A549 (cell line): ENCODE measurements at places on chromosomes 6 and 20. TPM values are rescaled to one million over a fixed set of nuclear protein-coding genes. Genes with fewer than 3 reads are reported as not detected.

DNA sequence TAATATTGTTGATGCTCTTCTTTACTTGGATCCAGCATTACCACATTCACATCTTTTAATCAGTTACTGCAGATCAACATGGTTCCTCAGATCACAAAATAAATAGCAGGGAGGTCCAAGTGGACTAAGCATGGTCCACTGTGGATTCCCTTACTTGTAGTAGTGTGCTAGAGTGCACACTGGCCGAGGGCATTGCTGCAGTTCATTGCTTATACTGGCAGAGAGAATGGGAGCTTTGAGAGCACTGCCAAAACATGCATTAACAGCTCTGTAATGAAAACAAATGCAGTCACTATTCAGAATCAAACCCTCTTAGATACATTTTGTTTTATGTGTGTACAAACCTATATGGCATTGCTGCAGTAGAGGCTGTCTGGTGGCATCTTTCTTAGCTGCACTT, 471.5 kb downstream of the CD109 start:
- DNase-seq: no peak

DNA sequence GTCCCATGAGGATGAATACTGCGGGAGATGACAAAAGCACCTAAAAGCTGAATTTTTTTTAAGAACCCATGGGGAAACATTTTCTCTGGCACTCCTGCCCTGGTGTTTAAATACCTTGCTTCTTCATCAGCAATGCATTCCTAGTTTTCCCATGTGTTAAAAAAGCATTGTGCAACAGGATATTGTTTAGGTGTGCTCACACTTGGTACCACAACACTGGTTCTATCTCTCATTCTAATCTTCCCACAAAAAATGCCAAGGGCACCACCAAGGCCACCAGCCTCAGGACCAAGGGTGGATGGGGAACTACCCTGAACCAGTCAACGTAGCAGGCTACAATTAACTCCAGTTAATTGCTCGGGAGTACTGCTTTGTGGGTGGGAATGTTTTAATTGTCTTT, 50.9 kb downstream of the ALDH5A1 start:
- no peak for DNase-seq

The ELOVL2 gene
- polyA plus RNA-seq: 10.6 to 12.4 TPM (median 11.4 TPM) in 3 replicates

GRCh38 chr6:43070028-43070632, 6.0 kb upstream of the PTK7 start:
- peak; percentile 59 for DNase-seq

DNA sequence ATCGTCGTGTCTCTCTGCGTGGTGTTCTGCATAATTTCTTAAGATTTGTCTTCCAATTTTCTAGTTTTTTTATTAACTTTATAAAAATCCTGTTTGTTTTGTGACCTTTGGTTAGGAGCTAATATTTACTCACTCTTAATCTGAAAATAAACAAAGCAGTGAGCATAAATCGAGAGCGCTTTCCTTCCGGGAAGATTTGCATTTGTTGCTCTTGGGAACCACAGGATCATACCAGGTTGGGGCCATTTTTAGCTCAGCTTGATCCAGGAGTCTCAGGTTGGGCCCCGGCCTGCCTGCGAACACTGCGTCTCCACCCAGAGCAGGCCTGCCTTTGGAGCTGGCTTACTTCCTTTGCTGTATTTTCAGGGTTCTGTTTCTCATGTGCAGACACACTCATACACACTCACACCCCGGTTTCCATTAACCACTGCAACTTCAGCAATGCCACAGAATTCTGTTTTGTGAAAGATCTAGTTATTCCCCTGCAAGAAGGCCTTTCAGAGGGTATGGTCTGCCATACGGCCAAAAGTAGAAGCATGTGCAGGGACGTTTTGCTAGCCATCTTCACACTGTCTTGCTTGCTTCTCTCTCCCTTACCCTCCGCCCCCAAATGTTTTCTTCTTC, 17.3 kb downstream of the BPHL start:
- no peak for DNase-seq

The BANF2 gene
- polyA plus RNA-seq: not detected in 3 replicates

DNA sequence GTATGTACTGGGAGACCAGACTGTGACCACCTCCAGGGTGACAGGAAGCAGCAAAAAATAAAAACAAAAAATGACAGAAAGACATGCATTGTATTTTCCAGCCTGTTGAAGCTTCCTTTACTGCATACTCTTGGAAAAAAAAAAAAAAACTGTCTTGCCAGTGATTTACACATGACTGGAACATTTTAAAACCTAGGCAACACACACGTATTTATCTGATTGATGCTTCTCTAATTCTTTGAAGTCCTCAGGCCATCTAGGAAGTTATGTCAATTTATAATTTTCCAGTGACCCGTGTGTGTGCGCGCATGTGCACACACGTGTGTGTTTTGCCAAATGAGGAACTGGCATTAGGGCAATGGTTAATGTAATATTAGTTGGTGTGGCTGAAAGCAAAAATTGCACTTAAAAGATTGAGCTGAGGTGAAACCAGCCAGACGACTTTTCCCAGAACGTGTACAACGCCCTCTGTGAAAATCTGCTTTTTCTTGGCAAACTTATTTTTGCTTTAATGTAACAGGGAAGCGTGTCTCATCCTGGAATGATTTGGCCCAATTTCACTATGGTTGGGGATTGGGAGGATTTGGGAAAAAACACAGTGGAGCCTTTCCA, 315.2 kb downstream of the TFAP2A start:
- DNase-seq: no peak

DNA sequence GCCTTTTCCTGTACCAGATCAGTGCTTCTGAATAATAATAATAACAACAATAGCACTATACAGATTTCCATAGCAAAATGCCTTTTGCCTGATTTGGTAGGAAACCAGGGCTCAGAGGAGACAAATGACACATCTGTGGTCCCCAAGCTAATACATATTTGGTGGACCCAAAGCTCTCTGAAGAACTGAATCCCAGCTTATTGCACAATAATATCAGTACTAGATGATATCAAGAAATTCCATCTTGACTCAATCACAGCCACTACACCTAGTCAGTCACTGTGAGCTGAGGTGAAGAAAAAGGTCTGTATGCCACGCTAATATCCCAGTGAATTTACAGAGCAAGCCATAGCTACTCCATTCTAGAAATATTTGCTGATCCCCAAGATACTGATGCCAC, 270.6 kb upstream of the RIN2 start:
- no peak for DNase-seq

DNA sequence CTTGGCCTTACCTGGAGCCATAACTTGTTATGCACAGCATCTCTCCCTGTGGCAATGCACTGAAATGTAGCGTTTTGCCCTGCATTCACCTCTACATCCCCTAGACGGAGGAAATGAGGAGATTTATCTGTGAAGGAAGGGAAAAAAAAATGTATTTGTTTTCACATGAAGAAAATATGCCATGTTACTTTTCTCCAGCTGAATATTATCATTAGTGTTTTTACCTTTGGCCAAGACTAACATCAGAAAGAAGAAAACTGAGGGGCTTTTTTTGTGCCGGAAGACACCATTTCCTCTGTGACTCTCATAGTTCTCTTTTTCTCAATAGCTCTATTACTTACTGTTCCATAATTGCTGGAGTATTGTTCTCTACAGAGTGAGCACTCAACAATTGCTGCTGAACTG, 280.4 kb downstream of the PTPRK start:
- DNase-seq: no peak

The FAM217A gene
- not detected in 3 replicates for polyA plus RNA-seq

GRCh38 chr6:69422475-69422874, 374.3 kb downstream of the LMBRD1 start:
- no peak for DNase-seq

- DNase-seq: no peak
Measured at GRCh38 chr20:21607971-21608725, 94.3 kb upstream of the NKX2-2 start.

DNA sequence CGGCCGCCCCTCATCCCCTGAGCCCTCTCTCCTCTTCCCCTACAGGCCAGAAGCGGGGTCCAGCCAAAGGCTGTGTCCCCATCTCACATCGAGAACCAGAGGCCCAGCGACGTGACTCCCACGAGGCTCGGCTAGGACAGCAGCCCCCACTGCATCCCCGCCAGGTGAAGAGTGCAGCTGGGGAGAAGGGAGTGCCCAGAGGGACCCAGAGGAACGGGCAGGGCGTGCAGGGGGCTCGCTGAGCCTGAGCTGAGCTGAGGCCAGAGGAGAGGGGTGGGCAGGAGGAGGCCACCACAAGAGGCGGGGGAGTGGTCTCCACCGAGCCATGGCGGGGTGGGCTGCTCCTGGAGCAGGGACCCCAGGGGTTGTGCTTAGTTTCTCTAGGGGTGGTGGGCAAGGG, 32.6 kb downstream of the KCNQ2 start:
- DNase-seq: no peak

The SOX18 gene
- 0.92 to 1.4 TPM (median 1.3 TPM) in 3 replicates for polyA plus RNA-seq

DNA sequence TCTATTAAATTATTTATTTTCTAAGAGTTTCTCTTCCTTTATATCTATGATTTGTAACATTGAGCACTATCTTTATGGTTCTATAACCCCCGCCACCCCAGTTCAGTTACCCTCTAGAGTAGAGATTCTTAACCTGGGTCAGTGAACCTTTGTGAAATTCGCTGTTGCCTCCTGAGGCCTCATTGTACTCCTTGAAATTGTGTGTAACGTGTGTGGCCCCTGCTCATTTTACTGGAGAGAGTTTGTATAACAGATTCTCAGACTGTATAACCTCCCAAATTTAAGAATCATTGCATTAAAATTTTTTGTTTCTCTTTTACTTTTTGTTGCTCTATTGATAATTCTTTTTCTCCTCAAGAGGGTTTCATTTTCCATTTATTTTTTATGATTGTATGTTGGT, 65.3 kb downstream of the ADGRG6 start:
- no peak for DNase-seq

The HLA-DMB gene
- polyA plus RNA-seq: 2.1 to 3.7 TPM (median 3.0 TPM) in 3 replicates

- DNase-seq: no peak
Measured at GRCh38 chr20:5109276-5109675, 10.5 kb downstream of the PCNA start.

- DNase-seq: peak; percentile 12
Measured at GRCh38 chr6:95133578-95133977, 443.8 kb upstream of the MANEA start.

The BTN1A1 gene
- not detected in 3 replicates for polyA plus RNA-seq

DNA sequence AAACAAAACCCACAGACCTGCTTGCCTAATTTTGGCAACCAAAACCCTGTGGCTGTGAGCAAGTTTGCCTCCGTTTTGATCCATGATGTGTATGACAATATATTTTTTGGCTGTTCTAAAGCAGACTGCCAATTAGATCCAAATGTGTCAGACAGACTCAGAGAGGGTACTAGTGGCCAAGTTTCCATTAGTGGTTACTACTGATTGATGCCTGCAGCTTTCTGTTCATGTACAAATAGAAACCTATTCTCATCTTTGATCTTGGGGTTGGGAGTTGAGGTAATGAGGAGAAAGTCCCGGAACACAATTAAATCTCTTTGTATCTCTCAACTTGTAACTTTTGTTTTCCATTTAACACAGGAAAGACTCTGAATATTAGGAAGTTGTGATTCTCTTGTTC, 100.9 kb downstream of the RNF144B start:
- DNase-seq: no peak

GRCh38 chr6:94184666-94185464, 765.5 kb upstream of the EPHA7 start:
- no peak for DNase-seq

The MEP1A gene
- not detected in 3 replicates for polyA plus RNA-seq

- no peak for DNase-seq
Measured at GRCh38 chr6:3450888-3451287, 6.0 kb downstream of the SLC22A23 start.

The SLCO4A1 gene
- 8.1 to 11.2 TPM (median 9.9 TPM) in 3 replicates for polyA plus RNA-seq

DNA sequence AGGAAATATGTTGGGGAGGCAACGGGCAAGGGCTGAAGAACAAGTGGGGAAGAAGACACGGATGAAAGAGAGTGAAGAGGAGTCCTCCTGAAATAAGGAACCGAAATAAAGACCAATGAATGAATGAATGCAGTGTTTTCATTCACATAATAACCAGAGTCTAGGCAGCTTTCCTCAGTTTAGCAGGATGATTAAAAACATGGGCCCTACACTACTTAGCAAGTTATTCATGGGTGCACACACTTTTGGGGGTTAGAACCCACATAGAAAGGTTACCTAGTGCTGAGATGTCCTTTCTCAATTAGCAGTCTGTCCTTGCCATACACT, 5.9 kb upstream of the FUCA2 start:
- no peak for DNase-seq

The MEI4 gene
- polyA plus RNA-seq: not detected in 3 replicates

DNA sequence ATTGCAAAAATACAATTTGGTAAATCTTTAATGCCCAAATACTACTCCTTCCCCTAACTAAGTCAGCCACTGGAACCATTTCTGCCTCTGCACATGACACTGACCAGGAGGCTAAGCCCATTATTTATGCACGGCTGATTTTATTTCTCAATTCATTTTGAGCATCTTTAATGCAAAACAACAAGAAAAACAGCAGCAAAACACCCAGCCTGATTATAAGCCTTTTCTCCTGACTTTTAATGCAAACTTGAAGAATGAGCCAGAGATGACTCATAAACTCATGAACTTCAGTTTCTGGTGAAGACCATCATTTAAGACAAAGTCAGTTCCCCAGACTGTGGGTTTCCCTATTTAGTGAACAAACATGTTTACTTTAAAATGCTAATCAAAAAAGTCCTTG, 51.6 kb downstream of the CYP24A1 start:
- DNase-seq: peak; percentile 66

The DEFB110 gene
- not detected in 3 replicates for polyA plus RNA-seq

DNA sequence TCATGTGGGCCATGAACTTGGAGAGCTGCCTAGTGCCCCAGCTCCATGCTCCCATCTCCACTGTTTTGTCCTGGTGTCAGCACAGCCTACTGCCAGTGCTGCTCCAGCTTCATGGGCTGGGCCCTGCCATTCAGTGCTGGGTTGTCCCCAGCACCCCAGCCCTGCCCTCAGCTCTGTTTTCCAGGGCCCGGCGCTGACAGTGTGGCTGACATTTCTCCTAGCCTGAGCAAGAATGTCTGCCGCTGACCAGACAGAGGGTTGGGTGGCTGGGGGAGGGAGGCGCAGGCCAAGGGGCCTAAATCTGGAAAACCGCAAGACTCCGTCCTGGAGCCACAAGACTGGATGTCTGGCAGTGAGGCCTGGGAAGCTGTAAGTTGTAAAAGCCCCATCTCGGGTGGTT, 78.9 kb downstream of the DHX35 start:
- no peak for DNase-seq

The HLA-DRA gene
- not detected in 3 replicates for polyA plus RNA-seq

The LY6G6F gene
- polyA plus RNA-seq: not detected in 3 replicates

The DEFB125 gene
- not detected in 3 replicates for polyA plus RNA-seq

DNA sequence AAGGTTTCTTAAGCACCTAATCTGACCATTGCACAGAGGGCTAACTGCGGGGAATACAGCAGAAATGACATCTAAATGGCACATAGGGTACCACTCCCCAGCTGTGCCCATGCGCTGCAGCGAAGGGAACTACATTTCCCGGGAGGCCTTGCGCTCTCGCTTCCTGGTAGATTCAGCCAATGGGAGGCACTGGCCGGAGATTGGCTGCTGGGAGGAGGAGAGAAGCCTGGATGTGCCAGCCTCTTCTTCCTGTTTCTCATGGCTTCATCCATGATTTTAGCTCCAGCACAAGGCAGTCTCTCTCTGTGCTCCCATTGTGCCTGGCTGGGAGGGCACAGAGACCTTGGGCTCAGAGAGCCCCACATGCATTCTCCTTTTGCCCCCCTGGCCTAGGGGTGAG, 101.7 kb upstream of the FOXA2 start:
- DNase-seq: peak; percentile 83
